Stimulated activated CD4-positive, alpha-beta T cell treated with anti-CD3 and anti-CD28 coated beads, TNF-alpha, amount 100 ng/mL, for 1 hour (primary cell): ENCODE measurements at places on chromosomes 12 and 14.

DNA sequence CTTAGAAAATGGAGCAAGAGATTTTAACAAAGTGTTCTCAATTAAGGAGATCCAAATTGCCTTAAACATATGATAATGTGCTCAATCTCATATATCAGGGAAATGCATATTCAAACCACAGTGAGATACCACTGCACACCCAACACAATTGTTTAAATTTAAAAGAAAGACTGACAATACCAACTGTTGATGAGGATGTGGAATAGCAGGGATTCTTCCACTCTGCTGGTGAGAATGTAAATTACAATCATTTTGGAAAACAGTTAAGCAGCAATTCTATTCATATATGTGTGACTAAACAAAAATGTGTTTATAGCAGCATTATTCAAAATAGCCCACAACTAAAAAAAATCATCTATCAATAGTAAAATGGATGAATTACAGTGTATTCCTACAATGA lies 144.2 kb downstream of the KICS2 start:
- no peak for DNase-seq

GRCh38 chr12:2160043-2160442 lies 107.3 kb downstream of the CACNA1C start:
- no peak for DNase-seq

DNA sequence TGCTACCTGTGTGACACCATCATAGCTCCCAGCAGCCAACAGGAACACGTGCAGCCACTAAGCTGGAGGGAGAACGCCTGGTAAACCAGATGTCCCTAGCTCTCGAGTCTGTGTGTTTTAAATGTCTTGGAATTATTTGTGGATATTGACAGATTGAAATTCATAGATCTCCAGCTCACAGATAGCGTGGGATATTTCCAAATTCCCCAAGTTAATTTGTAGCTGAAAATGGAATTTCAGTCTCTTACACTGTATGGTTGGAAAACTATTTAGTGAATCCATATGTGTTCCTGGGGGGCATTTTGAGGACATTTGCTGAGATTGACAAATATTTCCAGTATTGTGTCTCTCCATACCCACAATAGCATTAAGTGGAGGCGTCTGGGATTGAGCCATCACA lies 618.6 kb upstream of the TMEM132C start:
- no peak for DNase-seq

GRCh38 chr12:52201451-52201839 lies 9.6 kb upstream of the KRT80 start:
- no peak for DNase-seq

DNA sequence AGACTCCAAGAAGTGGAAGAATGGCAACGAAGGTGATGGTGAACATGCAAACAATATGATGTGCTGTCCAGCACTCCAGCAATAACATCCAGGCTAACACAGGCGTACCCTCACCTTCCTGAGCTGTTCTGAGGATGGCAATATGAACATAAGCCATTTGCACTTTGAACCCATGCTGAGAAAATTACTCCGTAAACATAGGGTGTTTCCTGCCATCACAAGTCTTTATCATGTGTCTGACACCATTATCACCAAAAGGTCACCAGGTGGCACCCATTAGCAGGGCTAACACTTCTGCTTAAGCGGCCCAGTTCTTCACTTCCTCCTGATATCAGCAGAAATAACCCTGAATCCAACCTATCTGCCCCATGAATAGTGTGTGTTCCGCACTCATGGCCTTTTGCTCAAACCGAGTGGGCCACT lies 482.8 kb downstream of the MED13L start:
- DNase-seq: no peak

GRCh38 chr14:67622675-67623074 lies 3.0 kb downstream of the ARG2 start:
- DNase-seq: no peak

GRCh38 chr14:66496188-66496807 lies 10.1 kb downstream of the CCDC196 start:
- no peak for DNase-seq

DNA sequence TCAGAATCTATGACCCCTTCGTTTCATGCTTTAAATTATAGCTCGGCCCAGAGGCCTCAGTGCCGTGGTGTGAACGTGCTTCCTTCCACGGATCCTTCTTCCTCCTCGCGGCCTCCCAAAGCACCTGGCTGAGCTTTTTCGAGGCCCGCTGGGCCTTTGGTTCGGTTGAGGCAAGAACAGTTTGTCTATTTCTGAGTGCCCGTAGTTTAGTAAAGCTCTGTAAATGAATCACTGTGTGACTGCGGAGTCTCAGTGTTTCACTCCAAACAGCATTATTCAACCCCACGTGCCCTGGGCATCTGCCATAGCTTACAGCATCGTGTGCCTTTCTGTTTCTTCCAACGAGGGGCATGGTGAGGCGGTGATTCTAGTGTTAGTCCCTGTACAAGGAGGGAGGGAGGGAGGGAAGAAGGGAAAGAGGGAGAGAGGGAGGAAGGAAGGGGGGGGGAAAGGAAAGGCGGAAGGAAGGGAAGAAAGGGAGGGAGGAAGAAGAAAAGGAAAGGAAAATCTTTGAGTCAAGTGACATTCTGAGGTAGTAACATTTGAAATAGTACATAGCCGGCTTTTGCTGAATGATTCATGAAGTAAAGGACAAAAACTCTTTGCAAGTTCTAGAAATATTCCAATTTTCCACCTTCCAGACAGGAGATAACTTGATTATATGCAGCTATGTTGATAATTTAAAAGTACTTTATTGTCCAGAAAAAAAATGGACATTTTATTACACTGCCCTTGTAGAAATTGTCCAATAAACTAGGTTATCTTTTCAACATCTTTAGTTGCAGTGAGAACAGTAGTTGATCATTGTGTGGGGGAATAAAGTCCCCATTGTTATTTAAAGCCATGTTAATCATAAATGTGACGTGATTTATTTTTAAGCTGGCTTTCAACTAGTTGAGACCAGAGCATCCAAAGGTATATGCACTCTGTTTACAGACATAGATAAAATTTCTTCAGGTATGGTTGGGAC lies 1.2 kb upstream of the TRIM9 start:
- no peak for DNase-seq

DNA sequence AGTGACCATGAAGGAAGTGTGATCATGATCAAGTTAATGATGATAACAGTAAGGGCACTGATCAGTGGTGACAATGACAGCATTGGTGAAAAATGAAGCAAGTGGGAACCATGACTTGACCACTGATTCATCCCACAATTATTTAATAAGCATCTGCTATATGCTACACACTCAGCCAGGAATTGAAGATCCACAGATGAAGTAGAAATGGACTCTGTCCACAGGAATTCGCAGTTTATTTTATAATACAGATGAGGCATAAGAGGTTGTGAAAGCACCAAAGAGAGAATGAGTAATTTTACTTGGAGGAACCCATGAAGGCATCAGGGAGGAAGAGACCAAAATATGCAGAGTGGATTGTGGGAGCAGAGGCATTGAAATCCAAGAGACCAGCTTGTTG lies 33.8 kb upstream of the SMUG1 start:
- no peak for DNase-seq

DNA sequence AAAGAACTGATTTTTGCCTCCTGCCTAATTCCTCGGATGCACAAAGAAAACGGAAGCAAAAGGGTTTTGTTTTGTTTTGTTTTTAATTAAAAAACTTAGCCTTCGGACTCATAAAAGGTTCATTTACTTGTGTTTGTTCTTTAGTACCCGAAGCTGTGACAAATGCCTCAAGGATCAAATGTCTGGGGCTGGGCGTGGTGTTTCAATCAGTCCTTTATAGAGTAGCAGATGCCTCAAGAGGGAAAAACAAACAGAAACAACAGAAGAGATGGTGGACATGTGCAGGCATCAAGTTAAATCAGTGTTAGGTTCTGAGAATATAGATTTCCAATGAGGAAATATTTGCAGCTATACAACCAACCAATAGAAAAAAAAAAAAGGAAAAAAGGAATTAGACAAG lies 1.6 kb upstream of the WIF1 start:
- no peak for DNase-seq

- DNase-seq: no peak
These were observed 9.9 kb downstream of the FSCB start for GRCh38 chr14:44497148-44497547.

GRCh38 chr14:93096691-93097322 lies 18.9 kb downstream of the ITPK1 start:
- no peak for DNase-seq
